Activated CD4-positive, alpha-beta T cell treated with anti-CD3 and anti-CD28 coated beads for 36 hours (primary cell): ENCODE measurements at places on chromosomes 6 and 20.

- DNase-seq: no peak
Measured at GRCh38 chr6:3608159-3608558, 143.4 kb downstream of the PXDC1 start.

GRCh38 chr6:156425359-156426020, 351.7 kb upstream of the ARID1B start:
- no peak for DNase-seq

GRCh38 chr6:79034865-79035264, 43.2 kb downstream of the PHIP start:
- peak; percentile 34 for DNase-seq

DNA sequence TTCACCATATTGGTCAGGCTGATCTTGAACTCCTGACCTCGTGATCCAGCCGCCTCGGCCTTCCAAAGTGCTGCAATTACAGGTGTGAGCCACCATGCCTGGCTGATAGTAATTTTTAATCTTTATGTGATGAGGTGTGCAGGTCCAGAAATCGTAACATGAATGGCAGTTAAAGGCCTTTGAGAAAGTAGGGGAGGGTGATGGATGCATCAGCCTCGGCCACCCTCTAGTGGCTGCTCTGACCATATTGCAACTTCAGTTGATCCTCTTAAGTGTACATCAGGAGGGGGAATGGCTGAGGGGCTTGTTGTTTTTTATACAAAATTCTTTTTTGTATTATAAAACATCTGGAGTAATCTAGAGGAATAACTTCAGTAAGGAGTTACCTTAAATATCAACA, 193.0 kb downstream of the ZFAND3 start:
- DNase-seq: peak; percentile 36

DNA sequence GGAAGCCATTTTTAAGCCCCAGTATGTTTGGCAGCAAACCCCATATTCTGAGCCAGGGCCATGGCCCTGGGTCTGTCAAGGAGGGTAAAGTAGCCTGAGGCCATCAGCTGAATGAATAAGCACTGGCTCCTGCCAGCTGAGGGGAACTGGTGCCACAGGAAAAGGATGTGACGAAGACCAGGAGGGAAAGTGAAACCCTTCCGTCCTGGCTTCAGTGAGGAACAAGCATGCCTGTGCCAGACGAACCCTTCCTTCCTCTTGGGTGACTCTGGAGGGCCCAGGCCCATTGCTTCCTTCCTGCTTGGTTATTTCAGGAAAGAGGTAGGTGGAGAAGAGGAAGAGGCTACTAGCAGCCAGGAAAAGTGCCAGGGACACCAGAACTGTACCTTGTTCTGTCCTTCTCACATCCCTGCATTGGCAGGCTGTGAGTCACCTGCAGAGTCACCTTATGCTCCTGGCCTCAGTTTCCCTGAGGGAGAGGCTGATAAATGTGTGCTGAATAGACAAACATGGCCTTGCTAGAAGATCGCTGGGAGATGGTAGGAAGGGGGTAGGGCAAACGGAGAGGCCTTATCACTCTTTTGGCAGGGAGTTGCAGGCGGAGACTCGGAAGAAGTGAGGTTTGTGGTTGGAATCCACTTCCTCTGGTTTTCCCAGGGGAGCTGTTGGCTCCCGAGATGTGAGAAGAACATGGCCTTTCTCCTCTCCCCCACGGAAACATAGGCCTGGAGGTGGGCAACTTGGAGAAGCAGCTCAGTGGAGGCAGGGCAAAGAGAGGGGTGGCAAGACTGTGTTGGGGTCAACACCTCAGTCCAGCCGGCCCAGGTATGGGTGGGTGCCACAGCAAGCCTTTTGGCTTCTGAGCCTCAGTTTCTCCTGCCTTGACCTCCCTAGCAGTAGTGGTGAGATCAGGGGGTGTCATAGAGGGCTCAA, 37.4 kb downstream of the COX4I2 start:
- peak; percentile 81 for DNase-seq

- no peak for DNase-seq
Measured at GRCh38 chr6:40894962-40895799, 143.8 kb downstream of the UNC5CL start.
